T-helper 17 cell (primary cell): ENCODE measurements at places on chromosomes 16 and 17. TPM values are rescaled to one million over a fixed set of nuclear protein-coding genes. Genes with fewer than 3 reads are reported as not detected.

GRCh38 chr16:81821436-81822128 lies 42.5 kb downstream of the PLCG2 start:
- DNase-seq, result no peak

DNA sequence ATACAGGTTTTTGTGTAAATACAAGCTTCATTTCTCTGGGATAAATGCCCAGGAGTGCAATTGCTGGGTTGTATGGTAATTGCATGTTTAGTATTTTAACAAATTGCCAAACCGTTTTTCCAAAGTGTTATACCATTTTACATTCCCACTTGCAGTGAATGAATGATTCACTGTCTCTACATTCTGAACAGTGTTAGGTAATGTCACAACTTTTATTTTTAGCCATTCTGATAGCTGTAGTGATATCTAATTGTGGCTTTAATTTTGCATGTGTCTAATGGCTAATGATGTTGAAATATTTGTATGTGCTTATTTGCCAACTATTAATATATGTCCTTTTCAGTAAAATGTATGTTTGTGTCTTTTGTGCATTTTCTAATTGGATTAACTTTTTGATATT lies 156.9 kb upstream of the CES5A start:
- no peak for DNase-seq

- no peak for DNase-seq
Measured at GRCh38 chr16:85562093-85562786, 50.9 kb upstream of the GSE1 start.

TBC1D3K gene
- not detected for total RNA-seq

DNA sequence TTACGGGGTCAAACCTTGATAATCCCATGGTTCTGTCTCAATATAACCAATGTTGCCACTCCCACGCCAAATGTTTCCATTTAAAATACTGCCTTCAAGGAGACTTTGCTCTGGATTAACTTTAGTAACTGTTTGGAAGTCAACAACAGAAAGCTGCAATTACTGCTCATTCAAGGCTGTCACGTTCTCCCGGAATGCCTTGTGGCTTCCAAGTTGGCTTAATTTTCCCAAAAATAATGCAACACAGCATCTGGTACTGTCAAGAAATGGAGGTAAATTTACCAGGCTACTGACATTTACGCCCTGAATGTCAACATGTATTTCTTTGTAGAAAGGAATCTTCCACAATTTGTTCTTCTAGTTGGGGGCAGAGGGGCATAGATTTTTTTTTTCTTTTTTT lies 38.2 kb downstream of the GPRC5B start:
- no peak for DNase-seq

GRCh38 chr16:268141-269053 lies 7.3 kb downstream of the RGS11 start:
- no peak for DNase-seq

ZG16 gene
- not detected for total RNA-seq

DNA sequence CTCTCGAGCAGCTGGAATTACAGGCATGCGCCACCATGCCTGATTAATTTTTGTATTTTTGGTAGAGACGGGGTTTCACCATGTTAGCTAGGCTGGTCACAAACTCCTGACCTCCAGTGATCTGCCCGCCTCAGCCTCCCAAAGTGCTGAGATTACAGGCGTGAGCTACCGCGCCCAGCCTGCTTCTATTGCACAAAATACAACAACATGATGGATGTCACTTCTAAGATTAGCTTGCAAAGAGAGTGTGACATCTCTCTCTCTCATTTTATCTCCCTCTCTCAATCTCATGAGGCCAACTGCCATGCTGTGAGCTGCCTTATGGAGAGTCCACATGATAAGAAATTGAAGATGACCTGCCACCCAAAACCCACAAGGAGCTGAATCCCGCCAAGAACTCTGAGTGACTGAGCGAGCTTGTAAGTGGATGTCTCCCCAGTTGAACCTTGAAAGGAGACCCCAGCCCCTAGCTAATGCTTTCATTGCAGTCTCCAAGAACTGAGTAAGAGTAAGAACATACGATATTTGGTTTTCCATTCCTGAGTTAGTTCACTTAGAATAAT lies 458.5 kb downstream of the RBFOX1 start:
- no peak for DNase-seq

GRCh38 chr16:84893849-84894599 lies 74.2 kb downstream of the CRISPLD2 start:
- no peak for DNase-seq

DNA sequence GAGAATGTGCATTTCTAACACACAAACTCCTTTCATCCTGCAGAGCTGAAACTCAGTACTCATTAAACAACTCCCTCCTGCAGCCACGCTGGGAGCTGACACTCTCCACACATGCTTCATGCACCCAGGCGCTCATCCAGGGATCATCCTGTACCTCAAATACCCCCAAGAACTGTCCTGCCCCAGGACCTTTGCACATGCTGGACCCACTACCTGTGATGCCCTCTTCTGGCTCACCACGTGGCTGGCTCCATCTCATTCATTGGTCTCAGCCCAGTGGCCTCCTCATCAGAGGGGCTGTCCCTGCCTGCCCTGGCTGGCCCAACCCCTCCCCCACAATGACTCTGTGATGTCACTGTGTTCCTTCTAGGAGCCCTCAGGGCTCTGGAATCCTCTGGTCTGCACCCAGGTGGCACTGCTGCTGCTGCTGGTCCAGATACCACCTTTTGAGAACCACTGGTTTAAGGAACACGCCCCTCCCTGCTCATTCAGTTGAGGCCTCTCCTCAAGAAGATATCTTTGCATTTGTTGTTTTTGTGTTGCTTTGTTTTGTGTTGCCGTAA lies 160.9 kb upstream of the FOXF1 start:
- no peak for DNase-seq

GIT1 gene
- 48.3 TPM for total RNA-seq

- no peak for DNase-seq
Measured at GRCh38 chr16:22770866-22771265, 43.1 kb upstream of the HS3ST2 start.

- no peak for DNase-seq
Measured at GRCh38 chr16:89363621-89364393, 126.6 kb downstream of the ANKRD11 start.

- DNase-seq, result no peak
Measured at GRCh38 chr16:77939968-77940367, 82.4 kb upstream of the CLEC3A start.

ATP1B2 gene
- not detected for total RNA-seq

E4F1 gene
- total RNA-seq, result 33.6 TPM

TM4SF5 gene
- not detected for total RNA-seq

DNA sequence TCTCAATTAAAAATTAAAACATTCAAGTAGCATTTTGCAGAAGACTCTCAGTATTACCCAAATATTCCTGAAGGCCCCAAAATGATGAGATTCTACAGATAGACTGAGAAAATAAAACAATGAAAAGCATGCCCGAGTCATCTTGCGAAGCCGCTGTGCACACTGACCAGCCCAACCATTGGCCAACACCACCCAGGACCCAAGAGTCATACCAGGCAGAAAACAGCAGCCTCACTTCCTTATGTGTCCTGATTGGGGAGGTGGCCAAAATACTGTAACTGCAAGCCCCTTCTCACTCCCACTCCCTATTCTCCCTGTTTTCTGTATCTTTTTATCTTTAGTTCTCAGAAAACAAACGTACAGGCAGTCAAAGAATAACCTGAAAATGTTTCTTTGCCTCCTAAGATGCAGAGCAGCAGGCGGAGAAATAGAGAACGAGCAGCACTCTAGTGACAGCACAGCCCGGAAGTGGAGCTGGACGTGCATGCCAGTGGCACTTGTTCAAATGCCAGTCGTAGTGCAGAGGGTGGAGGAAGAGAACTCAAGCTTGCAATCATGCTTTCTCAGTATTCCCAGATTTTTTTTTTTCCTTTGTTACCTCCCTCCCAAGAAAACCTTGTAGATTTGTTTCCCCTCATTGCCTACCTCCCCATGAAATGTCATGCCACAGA lies 182.3 kb upstream of the SOX9 start:
- no peak for DNase-seq

- DNase-seq, result no peak
Measured at GRCh38 chr17:2238432-2239169, 65.0 kb downstream of the SMG6 start.

- DNase-seq, result no peak
Measured at GRCh38 chr17:44673893-44674292, 15.7 kb downstream of the CCDC43 start.

CTRB2 gene
- not detected for total RNA-seq

- DNase-seq, result no peak
Measured at GRCh38 chr16:66489818-66490217, 60.1 kb downstream of the TK2 start.

TEX14 gene
- 0.60 TPM for total RNA-seq

- no peak for DNase-seq
Measured at GRCh38 chr16:73170612-73171038, 122.7 kb upstream of the ZFHX3 start.

GRCh38 chr17:37182786-37183465 lies 192.9 kb upstream of the C17orf78 start:
- no peak for DNase-seq

- DNase-seq, result no peak
Measured at GRCh38 chr17:8781776-8782175, 17.4 kb downstream of the MFSD6L start.

GRCh38 chr16:84535408-84535807 lies 30.9 kb upstream of the MEAK7 start:
- DNase-seq, result no peak

DNA sequence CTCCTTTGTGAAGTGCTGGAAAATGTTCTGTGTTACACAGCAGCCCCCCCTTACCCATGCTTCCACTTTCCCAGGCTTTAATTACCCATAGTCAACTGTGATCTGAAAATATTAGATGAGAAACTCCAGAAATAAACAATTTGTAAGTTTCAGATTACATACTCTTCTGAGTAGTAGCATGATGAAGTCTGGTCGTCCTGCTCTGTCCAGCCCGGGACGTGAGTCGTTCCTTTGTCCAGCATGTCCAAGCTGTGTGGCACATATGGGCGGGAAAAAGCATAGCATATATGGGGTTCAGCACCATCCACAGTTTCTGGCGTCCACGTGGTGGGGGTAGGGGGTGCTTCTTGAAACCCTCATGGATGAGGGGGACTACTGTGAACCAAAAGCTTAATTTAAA lies 83.5 kb downstream of the BANP start:
- DNase-seq, result no peak

- DNase-seq, result no peak
Measured at GRCh38 chr17:16943541-16944333, 28.2 kb downstream of the TNFRSF13B start.

HP gene
- total RNA-seq, result not detected

DNA sequence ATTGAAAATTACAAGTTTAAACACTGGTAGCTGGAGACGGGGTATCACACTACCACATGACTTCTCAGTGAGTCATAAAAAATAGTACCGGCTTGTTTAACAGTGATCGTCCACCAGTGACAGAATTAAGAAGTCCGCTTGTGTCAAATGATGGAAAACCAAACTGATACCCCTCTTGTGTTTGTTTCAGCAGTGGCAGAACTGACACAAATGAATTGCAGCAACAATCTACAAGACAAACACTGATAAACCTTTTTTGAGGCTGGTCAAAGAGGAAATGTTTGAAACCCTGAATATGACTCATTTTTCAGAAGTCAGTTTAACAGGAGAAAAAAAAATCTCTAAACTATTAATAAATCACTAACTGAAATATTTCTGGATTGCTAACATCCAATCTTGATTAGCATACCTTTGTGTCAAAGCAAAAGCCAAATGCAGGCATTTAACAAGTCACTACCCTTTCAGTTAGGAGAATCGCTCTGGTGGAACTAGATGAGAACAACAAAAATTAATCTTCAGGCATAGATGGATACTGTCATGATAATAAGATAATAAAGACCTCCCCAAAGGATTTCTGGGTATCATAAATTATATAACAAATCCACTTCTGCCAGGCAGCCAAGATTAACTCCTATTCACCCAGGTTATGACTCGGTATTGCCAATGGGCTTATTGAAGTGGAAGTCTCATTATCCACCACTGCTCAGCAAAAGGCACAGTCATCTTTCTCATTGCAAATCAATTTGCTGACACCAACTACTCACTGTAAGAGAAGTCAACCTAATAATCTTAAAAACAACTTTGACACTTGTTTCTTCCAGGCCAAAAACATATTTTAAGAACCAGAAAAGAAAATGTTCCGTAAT lies 20.8 kb downstream of the DCUN1D3 start:
- DNase-seq, result no peak

NOG gene
- 0.37 TPM for total RNA-seq

- no peak for DNase-seq
Measured at GRCh38 chr17:43717913-43718312, 40.7 kb downstream of the SOST start.

DNA sequence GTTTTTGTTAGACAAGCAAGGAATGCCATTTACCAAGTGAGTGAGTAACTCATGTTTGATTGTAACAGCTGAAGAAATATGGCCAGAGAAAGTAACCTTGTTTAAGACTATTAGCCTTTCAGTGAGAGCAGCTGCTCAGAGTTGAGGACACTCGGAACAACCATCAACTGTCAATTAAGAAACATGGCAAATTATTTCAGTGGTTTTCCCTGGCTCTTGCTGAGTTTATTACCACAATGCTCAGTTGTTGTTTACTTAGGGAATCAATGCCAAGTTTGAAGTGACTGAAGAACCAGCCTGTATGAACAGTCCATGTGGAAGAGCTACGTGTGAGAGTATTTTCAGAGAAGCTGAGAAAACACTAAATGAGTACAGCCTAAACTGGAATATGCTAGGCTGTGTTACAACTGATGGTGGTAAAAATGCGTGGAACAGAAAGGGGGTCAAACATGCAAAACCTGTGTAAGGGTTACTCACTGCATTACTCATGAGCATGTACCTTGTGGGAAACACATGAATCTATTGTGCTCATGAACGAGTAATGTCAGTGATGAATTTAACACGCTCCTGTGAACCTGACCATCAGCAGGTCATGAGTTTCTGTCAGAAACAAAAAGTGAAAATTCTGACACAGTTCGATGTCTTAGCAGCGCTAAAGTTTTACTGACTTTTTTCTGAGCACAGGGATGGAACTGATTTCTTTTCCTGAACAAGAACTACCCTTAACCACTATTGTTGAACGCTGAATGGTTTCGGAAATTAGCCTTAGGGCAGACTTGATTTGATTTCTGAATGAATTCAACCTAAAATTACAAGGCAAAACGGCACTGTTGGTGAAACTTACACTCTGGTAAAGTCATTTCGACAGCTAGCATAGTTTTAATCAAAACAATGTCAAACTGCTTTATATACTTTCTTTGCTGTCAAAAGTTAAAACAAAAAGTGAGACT lies 33.5 kb downstream of the GNA13 start:
- DNase-seq, result no peak
